GF-D8 (cell line): ENCODE measurements at places on chromosomes 2 and 18.

GRCh38 chr2:19676770-19677169, 225.0 kb downstream of the TTC32 start:
- no peak for DNase-seq

DNA sequence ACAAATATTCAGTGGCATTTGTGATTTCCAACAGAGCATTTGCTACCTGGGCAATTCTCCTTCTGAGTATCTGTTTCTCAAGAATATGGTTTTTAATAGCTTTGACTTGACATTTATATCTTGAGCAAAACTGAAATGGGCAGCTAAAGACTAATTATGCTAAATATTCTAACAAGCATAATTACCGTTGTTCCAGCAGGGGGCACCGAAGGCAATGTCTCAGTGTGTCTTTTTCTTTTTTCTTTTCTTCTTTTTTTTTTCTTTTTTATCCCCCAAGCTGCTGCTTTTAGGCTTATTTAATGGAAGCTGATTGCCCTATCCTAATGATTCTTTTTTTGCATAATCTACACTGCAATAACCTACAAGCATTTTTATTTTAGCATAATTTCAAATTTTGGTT, 138.9 kb upstream of the NABP1 start:
- DNase-seq, result no peak

GRCh38 chr2:64888591-64889309, 100.4 kb upstream of the SLC1A4 start:
- no peak for DNase-seq

DNA sequence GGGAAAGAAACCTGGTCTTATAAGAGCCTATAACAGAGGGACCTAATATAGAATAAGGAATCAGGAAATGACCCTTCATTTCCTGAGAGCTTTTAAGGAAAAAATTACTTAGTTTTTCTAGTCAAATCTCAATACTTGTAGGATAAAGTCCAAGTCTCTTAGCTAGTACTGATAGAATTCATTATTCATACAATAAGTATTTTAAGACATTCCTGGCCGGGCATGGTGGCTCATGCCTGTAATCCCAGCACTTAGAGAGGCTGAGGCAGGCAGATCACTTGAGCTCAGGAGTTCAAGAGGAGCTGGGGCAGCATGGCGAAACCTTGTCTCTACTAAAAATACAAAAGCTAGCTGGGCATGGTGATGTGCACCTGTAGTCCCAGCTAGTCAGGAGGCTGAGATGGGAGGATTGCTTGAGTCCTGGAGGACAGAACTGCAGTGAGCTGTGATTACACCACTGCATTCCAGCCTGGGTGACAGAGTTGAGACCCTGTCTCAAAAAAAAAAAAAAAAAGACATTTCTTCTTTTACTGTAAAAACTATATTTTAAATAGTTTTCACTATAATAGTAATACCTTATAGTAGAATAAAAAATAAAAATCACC, 3.2 kb downstream of the RAB3GAP1 start:
- DNase-seq, result no peak

DNA sequence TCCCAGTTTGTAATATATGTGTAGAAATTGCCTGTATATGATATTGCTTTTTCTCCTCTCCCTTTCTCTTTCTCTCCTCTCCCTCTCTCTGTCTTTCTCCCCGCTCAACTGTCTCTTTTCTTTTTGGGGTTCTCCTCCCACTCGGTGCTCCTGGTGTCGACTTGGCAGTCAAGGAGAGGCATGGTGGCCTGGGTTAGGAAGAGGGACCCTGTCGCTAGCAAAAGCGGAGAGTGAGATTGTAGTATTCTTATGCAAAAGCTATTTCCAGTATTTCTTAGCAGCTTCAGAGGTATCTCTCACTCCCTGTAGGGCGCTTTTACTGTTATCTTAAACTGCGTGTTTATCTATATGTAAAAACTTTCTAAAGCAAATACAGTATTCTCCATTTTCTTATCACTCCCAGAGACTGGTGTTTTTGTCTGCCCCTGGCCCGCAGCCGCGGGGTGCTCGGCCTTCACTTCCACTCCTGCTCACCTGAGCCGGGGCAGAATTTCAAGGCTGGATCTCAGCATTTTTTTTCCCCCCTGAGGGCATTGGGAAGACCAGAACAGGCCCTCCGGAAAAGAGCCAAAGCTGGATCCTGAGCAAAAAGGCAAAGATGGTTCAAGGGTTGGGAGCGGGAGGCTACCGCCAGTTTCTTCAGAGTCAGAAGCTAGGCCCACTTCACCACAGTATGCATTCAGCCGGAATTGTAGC, 4.3 kb downstream of the SIX3 start:
- DNase-seq, result no peak

- DNase-seq, result no peak
Measured at GRCh38 chr2:98538280-98539041, 69.9 kb downstream of the COA5 start.

DNA sequence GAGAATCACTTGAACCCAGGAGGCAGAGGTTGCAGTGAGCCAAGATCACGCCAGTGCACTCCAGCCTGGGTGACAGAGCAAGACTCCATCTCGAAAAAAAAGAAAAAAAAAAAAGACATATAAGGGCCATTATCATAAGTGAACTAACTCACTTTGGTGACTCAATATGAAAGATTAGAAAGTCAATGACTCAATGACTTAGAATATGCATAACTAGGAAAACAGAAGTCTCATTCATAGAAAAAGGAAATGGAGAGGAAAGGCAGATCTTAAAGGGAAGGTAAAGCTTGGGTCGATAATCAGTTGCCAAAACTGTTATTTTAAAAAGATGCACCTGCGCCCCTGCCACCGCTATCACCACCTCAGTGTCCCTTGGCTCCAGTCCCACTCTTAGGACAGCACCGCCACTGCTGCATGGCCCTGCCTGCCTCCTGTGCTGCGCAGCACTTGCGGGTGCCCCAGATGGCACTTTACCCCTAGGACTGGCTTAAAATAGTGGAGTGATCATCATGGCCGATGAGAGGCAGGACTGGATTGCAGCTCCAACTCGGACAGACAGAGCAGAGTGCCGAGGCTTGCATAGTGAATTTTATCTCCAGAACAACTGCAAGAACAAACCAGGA, 54.7 kb downstream of the INO80D start:
- DNase-seq, result no peak

DNA sequence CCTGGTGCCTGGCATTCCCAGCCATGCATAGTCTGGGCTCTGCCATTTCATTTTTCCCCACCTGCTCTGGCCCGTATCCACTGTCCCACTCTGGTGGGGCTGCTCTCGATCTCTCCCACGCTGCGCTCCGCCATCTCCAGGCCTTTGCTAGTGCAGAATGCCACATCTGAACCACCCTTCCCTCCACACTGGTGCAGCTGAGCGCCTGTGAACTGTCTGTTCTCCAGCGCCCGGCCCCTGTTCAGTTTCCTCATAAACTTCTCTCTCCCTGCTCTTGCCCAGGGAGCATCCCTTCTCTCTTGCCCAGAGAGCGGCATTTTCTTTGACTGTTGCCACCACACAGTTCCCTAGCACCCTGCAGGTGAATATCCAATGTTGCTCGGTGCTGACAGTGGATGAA, 21.5 kb downstream of the POMC start:
- DNase-seq, result no peak

DNA sequence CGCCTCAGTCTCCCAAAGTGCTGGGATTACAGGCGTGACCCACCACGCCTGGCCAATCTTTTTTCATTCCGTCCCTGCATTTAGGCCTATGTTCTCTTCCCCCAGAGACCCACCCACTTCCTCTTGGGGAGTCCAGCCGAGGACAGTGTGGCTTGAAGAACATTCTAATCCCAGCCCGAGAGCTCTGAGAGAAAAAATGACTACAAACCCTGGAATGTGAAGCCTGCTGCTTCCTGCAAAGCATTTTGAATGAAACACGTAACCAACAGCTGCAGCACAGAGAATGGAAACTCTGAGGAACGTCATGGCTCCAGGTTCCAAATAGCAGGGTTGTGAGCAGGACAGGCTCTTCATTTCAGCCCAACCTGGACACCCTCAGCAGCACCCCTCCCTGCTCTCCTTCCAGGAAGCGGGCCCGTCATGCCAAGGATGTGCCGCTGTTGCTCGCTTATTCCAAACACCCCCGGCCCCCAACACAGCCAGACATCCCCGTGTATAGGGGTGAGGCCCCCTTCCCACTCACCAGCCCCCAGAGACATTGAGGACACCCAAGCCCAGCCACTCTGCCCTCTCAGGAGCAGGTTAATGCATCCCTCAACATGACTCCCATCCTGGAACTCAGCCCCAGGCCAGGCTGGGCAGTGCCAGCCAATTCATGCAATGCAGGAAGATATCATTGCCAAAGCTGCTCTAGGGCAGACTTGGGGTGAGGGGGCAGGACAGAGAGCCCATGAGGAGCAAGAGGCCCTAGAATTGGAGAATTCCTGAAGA, 139.8 kb downstream of the ZFP36L2 start:
- DNase-seq, result no peak

DNA sequence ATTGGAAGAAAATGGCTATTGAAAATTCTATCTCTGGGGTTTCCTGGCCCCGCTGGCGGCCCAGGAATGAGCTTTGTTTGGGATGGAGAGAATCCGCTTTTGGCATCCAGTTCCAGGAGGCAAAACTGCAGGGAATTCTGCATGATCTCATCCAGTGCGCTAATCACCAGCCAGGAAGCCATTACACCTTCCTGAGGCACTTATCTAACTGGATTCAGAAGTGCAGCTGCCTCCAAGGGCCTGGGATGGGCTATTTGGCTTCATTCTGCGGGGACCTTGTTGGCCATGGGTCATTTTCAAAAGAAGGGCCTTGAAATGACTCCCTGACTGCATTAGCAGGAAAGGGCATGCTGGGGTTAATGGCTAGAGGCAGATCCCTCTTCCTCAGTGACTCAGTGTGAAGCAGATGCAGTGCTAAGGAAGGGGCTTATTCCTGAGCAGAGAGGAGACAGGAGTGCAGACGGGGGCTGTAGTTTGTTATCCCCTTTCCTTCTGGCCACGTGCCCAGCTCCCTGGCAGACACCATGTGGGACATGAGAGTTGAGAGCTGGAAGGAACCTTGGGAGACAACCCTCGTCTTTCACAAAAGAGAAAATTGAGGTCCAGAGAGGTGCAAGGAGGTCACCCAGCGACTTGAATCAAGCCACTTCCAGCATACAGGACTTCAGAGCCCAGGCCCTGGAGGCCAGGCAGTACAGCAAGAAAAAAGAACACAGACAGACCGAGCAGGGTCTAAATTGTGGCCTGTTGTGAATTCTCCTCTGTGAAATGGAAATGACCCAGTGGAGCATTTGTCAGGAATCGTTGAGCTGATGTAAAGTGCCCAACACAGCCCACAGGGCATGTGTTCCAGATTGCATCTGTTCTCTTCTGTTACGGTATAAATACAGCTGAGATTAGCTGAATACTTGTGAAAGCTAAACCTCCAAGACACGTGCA, 161.8 kb downstream of the PRKCE start:
- DNase-seq, result no peak
